ENCODE measurements at places on chromosomes 11 and 22. TPM values are rescaled to one million over a fixed set of nuclear protein-coding genes. Genes with fewer than 3 reads are reported as not detected.

GRCh38 chr11:70942593-70942992 is 309.8 kb downstream of the SHANK2 start:
- DNase-seq: no peak

GRCh38 chr11:131065435-131066413 is 149.4 kb upstream of the SNX19 start:
- no peak for DNase-seq

GRCh38 chr11:130979386-130979972 is 63.2 kb upstream of the SNX19 start:
- DNase-seq: no peak

GRCh38 chr11:94472916-94473799 is 20.5 kb downstream of the MRE11 start:
- DNase-seq: no peak

DNA sequence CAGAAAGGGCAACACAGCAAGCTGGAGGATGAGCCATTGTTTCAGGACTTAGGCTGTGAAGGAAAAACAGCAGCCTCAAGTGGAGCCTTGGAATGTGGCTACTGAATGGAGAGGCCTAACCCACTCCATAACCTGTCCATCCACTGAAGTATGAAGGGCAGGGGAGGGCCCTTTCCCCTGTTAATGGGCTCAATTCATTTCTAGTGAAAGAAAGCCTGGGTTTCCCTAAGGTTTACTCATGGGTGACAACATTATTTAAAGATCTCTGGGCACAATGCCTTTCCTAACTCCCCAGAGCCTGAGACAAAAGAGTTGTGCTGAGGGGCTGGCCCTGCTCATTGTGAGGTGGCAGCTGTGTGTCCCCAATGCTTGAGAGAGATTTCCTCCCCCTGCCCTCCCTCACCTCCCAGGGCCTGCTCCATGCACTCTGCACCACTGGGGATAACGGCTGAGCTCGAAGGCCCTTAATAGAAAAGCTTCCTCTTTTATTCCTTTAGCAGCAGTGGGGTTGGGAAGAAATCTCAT is 83.8 kb downstream of the ME3 start:
- DNase-seq: no peak

GRCh38 chr11:32255841-32256240 is 165.0 kb downstream of the RCN1 start:
- DNase-seq: peak; percentile 40

GRCh38 chr11:131375915-131376314 is 5.5 kb downstream of the NTM start:
- no peak for DNase-seq

- no peak for DNase-seq
Measured at GRCh38 chr22:48605856-48606481, 1221.7 kb downstream of the BRD1 start.

- peak; percentile 64 for DNase-seq
Measured at GRCh38 chr11:14643697-14644225, at the start of gene PDE3B. Gene PDE3B, plus strand, starts transcription at chr11:14643804. Its CDS starts 272 bp downstream, at chr11:14644076.

- DNase-seq: no peak
Measured at GRCh38 chr11:47538741-47539565, 14.0 kb downstream of the CELF1 start.

DNA sequence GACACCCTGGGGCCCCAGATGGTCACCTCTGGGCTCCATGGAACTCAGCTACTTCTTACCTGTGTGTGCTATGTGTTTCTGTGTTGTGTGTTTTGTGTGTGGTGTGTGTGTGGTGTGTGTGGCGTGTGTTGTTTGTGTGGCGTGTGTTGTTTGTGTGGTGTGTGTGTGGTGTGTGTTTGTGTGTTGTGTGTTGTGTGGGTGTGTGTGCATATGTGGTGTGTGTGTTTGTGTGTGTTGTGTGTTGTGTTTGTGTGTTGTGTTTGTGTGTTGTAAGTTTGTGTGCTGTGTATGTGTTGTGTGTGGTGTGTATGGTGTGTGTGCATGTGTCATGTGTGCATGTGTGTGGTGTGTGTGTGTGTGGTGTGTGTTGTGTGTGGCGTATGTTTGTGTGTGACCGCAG is 3.8 kb upstream of the WNT7B start:
- no peak for DNase-seq

GRCh38 chr22:21632237-21632895 is at the start of gene CCDC116:
Gene CCDC116, plus strand, starts transcription at chr22:21632760. Its CDS starts 422 bp downstream, at chr22:21633182.
- no peak for DNase-seq

- DNase-seq: no peak
Measured at GRCh38 chr22:39454385-39454871, 2.4 kb upstream of the MGAT3 start.

GRCh38 chr11:111349191-111349695 is 29.8 kb downstream of the POU2AF1 start:
- no peak for DNase-seq

- DNase-seq: no peak
Measured at GRCh38 chr11:13776134-13776815, 107.8 kb downstream of the FAR1 start.

DNA sequence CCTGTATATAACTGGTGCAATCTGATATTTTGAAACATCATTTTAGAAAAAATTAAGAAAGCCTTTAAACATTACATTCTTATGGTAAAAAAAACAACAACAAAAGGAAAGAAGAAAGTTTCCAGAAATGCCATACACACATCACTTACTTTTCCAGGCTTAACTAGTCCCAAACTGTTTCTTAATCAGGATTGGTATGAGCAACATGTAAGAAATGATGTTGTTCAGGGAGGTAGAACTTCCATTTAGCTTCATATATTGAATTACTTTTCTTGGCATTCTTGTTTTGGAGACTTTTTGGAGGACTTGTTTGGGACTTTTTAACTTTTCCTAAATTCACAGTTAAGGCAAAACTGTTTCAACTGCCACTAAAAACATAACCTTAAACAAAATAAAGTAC is 791.5 kb downstream of the METTL15 start:
- DNase-seq: no peak

DNA sequence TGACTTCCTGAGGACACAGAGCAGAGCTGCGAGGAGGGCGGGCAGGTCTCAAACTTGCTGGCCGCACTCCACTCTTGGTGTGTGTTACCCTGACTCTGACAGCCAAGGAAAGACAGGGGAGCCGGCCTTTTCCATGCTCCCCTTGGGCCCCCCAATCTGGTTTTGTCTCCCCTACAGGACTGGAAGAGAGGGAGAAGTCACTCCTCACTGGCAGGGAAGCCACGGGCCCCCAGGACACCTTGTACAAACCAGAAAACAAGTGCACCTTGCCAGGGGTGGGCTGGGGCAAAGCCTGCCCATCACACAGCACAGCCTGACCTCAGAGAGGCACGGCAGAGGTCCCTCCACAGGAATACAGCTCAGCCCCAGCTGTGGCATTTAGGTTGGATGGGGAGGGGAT is 20.2 kb downstream of the CBX7 start:
- no peak for DNase-seq

SHANK3 gene
- 22.9 TPM for polyA plus RNA-seq

OR8G5 gene
- polyA plus RNA-seq: not detected

C1QTNF5 gene
- polyA plus RNA-seq: 27.2 TPM

Data from left renal cortex interstitium (tissue), 4 donors.